ENCODE measurements at places on chromosomes 7 and 10.

- no peak for DNase-seq
Measured at GRCh38 chr7:139451638-139452037, 31.8 kb downstream of the KLRG2 start.

DNA sequence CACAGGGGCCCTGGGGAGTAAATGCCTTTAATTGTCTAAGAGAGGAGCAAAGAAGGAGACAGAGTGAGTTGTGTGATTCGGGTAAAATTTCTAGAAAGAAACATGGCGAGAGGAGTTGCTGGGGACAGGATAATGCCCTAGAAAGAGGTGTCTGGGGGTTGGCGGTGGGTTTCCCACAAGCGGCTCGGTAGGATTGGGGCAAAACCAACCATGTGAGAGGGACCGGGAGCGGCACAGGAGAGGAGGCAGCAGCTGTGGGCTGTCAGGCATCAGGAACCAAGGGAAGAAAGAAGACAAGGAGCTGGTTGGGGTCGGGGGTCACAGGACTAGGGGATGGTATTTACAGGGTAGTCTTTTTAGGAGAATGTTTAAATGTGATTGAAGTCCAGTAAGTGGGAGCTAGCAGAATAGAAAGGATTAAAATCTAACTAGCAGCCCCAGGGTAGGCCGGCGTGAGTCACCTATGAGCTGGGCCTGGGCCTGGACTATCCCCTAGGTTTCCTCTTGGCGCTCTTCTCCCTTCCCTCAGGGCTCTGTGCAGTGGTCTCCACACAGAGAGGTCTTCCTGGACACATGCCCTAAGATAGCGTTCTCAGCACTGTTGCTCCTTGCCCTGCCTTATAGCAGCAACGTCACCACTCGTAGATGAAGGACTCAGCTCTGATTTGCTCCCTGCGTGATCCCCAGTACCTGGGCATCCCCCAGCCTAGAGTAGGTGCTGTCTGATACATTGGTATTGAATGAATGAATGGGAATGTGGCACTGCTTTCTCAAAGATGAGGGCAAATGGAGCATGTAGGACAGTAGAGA, 32.6 kb downstream of the IKZF1 start:
- DNase-seq, result no peak

DNA sequence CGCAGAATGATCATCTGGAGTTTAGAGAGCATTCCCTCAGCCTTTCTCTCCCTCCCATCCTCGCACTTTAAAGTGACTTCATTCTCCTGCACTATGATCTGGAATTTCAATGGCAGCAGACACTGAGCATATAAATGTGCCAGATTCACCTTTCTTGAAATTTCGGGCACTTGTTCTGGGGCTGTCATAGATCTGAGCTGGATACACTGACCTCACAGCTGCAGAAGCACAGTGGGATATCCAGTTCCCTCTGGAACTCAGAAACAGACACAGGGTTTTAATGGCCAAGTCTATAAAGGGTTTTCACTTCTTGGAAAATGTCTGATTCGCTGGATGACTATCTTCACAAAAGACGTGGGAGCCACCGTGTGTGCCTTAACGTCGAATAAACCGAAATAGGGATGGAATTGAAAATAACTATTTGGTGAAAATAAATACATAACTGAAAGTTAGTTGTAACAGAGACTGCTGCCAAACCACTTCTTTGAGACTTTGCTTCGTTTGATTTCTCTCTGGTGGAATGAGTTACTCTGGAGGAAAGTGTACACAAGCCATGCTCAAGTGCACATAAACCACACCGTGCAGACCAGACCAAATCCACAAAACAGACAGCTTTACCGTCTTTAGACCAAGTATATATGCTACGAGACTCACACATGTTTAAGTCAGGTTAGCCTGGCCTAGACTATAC, 126.1 kb downstream of the SVIL start:
- DNase-seq, result no peak

DNA sequence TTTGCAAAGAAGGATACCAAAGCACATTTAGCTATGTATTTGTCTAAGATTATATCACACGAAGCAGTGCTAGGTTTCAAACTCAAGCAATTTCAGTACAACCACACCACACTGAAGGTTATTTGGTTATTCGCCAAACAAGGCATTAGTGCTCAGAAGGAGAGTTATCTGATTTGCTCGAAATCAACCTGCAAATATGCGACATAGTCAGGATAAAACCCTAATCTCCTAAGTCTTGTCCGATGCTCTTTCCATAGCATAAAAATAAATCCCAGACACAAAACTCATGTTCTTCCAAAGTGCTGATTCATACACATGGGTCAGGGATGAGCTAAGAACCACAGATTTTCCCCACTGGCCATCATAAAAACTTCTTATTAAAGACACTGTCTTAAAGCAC, 1288.0 kb upstream of the SORCS1 start:
- no peak for DNase-seq

- DNase-seq, result no peak
Measured at GRCh38 chr7:44183386-44183785, 5.9 kb downstream of the GCK start.

- no peak for DNase-seq
Measured at GRCh38 chr10:81967716-81968115, 92.7 kb downstream of the NRG3 start.

- no peak for DNase-seq
Measured at GRCh38 chr7:38839851-38840250, 69.1 kb downstream of the VPS41 start.

DNA sequence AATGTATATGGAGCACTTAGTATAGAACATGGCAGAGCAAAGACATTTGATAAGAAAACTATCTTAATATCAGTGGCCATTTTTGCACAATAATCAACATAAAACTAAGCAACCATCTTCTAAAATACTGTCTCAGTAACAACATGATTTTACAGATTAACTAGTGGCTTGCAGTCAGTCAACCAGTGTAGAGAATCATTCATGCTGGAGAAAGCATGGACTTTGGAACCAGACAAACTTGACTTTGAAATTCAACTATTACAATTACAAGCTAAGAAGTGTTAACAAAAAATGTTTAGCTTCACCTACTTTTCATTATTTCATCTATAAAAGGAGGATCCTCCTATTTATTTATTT, 27.7 kb downstream of the CUBN start:
- DNase-seq, result no peak

DNA sequence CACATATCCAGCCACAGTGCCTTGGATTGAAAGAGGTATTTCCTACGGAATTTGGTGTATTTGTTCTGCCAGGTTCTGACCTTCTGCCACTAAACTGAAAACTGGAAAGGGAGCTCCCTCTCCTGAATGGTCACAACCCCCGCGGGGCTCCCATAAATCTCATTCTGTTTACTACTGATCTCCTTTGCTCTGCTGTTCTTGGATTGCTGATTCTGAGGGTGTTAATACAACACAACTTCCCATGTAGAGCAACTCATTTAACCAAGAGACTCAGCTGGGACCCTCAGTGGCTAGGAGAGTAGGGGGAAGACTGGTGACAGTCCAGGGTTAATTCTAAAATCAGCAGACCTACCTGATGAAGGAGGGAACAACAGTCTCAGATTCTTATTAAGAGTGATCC, 662.9 kb downstream of the INHBA start:
- DNase-seq, result no peak

DNA sequence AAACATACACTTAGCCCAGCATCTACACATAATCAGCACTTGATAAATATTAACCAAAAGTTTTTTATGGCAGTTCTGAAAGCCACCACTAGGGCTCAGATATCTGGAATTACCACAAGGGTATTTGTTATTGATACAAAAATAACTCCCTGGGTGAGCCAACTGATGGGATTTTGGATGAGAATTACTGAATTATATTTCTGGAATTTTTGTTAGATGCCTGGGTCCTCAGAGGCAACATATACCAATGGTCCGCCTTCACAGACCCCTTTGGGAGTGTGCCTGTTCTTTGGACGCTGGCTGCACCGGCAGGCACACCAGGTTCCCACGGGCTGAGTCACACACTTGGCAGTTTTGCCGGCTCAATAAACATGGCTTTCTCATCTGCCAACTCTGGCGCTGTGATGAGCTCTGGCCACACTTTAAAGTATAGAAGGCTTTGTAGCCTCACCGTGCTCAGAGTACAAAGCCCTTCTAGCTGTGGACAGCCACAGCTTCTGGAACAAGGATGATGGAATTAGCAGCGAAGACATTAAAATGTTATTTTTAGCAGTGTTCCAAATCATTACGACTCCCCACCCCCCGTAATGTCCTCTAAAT, 24.5 kb upstream of the EEPD1 start:
- DNase-seq, result peak; percentile 35

GRCh38 chr10:32454148-32454547, 8.2 kb downstream of the CCDC7 start:
- no peak for DNase-seq

DNA sequence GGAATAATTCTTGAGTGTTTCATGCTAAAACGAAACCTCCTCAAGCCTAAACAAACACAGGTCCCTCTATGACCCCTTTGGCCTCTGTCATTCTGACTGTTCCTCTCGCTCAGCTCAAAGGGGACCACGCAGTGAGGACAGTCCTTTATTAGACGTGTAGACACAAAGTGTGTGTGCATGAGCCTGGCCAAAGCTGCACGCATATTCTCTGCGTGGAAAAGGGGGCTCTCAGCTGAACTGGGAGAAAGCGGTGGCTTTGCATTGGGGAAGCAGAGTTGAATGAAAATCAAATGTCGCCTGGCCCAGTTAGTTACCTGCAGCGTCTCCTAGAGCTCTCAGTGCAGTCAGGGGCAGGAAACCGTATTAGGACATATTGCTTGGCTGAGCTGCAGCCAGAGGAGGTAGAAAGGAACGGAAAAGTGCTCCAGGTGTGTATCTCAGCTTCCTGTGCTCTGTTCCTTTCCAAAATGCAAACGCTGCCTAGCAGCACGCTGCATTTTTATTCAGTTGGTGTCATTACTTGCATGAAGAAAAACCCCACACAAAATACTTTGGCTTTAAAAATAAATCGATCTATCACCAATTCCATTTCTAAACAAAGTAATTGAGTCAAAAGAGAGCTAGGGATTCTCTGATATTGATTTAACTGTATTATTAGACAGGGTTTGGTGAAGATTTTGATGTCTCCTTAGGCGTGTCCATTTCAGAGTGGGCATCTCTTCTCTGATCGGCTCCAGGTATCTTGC, 4.9 kb downstream of the GATA3 start:
- DNase-seq, result no peak

- peak; percentile 19 for DNase-seq
Measured at GRCh38 chr7:150668472-150668911, 17.0 kb upstream of the GIMAP2 start.

DNA sequence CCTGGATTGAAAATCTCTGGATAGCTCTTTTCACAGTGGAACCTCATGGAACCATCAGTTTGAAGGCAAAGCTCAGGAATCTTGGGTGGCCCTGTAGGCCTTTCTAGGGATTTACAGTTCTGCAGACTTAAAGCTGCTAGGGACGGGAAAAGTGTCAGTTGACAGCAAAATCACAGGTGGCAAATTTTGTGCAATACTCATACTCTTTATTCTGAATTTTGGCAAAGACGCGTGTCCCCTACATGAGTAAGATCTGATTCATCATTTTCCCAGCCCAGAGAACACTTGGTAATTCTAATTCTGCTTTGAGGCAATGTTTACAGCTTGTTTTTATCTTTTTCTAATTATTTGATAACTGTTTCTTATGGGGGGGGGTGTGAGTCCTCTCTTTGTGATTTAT, 3.6 kb downstream of the LRRC17 start:
- DNase-seq, result no peak

DNA sequence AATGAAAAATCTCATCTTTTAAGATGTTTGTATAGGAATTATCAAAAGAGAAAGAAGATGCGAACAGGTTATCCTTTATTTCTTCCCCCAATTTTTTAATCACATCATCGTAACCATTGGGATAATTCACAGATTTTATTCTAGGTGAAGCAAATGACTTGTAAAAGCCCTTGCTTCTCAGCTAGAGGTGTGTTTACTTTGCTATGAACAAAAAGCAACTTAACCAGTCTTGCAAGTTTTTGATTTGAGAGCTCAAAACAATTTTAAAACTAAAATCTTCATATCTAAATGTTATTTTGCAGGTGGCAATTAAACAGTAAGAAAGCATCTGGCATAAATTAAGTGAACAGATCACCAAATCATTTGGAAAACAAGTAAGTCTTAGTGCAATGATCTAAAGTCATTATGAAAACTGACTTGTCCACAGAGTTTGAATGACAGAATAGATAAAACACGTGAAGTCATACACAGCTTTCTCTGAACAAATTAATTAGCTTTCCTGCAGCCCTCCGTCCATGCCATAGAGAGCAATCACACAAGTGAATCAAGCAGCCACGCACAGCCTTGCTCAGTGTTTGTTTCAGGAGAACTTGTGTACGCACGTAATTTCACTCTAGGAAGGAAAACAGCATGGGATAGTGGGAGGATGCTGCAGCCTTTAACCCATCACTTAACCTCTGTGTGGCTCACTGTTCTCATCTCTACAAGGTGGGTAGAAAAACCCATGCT, 85.0 kb upstream of the ZNF800 start:
- no peak for DNase-seq

- no peak for DNase-seq
Measured at GRCh38 chr10:6411436-6411835, 168.6 kb downstream of the PRKCQ start.

DNA sequence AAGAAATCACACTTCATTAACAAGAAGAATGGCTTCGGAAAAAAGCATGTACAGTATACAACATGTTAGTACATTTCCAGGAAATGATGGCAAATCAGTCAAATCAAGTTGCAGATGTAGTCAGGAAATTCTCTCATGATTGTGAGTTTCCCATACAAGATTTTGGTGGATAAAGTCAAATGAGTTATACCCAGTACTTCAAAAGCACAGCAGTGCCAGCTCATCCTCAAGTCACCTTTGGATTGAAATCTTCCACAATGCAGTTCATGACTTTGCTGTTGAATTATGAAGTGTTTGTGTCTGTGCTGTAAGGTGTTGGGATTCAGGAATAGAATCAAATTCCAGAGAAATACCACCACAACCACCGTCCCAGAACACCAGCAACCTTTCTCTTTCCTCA, 301.3 kb upstream of the BMPER start:
- DNase-seq, result no peak

DNA sequence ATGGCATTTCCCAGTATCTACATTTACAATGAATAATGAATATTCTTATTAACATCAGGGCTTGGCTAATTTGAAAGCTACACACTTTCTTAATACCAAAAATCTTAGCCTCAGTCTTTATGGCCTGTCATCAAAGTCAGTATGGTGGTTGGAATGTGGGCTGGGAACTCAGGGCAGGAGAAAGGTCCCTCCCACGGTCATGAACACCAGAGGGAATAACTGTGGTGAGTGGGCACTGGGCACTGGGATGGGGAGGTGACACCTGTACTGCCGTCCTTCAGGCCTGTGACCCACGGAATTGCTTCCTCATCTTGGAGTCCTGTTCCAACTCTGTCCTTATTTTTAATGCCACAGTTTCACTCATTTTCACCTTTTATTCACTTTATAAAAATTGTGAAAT, 276.9 kb upstream of the PLPP4 start:
- DNase-seq, result no peak

DNA sequence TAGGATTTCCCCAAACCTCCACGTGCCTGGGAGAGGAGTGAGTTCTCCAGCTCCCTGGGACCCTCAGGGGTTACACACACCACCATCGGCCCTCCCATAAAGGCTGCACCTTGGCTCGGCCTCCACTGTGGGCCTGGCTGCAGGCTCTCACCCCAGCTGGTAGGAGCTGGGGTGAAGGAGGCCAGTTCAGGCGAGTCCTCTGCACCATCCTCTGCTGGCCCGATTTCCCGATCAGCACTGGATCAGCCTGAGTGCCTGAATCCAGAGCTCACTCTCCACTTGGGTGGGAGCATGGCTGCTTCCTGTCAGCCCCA, 115.1 kb upstream of the RET start:
- DNase-seq, result no peak

GRCh38 chr10:115525141-115525540, 432.0 kb downstream of the ATRNL1 start:
- DNase-seq, result no peak
